ENCODE measurements at places on chromosomes 5 and 9.

GRCh38 chr5:149732324-149733128, 2.4 kb downstream of the PPARGC1B start:
- no peak for DNase-seq

DNA sequence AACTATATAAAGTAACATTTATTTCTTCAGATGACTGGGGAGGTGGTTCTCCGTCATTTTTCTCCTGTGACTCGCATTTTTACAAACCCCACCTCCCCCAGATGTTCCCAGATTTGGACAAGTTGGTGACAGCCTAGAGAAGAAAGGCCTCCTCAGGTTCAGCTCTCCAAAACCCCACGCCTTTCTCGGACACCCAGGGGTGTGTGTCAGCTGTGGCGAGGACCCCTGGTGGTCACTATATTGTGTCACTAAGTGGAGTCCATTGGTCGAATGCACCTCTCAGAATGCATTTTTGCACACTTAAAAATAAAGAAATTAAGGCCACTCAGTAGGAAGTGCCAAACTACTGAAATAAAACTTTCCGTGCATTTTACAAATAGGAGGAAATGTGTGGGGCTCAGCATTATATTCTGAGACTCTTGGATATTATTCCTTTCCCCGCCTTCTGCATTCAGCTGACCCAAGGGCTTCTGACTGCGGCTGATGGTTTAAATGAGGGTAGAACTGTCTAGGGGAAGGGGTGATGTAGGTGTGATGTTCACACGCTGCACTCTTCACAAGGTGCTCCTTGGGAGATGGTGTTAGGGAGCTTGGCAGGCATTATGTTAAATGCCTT, 47.6 kb downstream of the ACO1 start:
- peak; percentile 2 for DNase-seq

DNA sequence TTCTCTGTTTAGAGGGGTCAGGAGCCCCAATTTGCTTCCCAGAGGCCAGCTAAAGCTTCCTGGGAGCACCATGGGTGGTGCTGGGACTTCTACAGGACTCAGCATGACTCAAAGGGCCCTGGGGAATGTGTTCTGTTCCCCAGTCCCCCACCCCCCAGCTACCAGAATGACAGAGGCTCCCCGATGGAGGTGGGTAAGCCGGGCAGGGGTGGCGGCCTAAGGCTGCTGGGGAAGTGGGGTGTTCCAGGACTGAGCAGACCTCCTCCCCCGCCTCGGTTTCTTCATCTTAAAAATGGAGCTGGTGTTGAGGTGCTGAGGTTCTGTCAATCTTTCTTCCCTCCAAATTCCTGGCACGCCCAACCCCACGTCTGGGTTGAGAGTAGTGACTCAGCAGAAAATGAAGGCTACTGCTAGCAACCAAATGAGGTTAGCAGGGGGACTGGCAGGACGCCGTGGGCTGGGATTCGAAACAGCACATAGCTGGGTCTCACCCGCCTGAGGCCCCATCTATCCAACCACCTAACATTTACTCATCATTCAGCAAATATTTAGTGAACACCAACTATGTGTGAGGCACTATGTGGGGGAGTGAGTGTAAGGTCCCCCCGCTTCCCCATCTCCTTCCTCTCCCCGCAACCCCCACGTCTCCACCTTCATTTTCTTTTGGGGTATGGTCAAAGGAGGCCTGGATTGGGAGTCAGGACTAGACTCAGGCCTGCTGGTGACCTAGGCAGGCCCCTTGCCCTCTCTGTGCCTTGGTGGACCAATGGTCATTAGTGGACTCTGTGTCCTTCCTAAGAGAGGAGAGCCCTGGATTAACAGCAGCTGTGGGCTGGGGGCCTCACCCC, 50.2 kb downstream of the C9orf50 start:
- DNase-seq = no peak

DNA sequence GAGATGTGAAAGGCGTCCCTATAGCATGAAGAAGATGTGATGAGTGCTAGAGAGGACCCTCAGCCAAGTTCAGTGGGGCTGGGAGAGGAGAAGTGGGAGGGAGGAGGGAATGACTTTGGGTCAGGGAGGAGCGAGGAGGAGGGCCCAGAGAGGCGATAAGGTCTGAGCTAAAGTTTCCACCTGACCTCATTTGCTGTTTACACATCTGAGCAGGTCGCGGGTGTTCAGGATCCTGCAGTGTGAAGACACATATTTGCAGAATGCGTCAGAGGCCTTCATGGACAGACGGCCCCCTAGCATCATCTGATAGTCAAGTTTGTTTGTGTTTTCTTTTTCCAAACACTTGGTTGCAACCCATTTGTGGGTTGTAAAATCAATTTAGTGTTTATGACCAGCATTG, 18.9 kb upstream of the IGFBPL1 start:
- no peak for DNase-seq

GRCh38 chr9:95496687-95497086, 20.1 kb downstream of the PTCH1 start:
- DNase-seq = no peak

DNA sequence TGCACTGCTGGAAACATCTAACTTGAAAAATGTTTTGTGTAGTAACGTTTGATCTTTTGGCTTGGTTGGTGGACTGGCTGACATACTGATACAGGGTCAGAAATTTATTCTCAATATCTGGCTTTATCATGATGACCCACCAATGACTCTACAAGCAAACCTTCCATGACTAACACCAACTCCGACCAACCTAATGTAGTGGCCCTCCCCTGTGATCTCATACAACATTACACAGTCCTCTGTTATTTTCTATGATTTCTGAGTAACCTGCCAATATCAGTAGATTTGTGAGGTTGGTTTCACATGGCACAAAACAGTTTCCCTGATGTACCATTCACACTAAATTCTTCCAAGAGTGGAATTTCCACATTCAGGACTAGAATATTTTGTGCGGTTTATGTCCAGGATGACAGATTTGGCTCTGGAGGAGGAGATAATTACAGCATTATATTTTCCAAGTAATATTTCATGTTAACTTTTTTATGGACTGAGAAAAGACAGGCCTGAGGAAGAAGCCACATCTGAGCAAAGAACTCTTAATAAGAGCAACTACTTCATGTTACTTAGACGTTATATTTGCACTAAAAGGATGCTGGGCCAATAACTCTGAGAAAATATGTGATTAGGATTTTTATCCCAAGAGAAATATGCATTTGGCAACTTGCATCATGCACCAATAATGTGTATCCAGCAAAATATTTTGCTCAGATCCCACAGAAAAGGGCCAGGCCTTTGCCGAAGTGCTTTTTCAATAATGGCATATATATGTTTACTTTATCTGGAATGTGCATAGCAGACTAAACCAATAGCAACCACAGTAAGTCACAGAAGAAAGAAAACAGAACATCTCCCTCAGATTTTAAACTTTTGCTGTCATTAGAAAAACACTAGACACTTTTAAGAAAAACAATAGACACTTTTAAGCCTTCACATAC, 273.4 kb downstream of the KCNN2 start:
- DNase-seq = no peak

- DNase-seq = peak; percentile 13
Observed at GRCh38 chr5:59673438-59674058, 220.0 kb downstream of the PDE4D start.

DNA sequence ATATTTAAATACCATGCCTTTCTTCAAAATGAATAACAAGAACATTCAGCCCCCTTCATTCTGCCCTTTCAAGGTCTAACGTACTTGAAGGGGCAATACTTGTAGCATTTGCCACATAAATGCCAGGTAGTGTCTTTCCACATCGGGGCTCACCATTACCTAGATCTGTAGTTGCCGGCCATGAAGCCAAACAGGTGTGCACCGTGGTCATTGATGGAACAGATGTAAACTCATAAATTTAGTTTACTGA, 193.0 kb downstream of the CD180 start:
- DNase-seq = no peak

DNA sequence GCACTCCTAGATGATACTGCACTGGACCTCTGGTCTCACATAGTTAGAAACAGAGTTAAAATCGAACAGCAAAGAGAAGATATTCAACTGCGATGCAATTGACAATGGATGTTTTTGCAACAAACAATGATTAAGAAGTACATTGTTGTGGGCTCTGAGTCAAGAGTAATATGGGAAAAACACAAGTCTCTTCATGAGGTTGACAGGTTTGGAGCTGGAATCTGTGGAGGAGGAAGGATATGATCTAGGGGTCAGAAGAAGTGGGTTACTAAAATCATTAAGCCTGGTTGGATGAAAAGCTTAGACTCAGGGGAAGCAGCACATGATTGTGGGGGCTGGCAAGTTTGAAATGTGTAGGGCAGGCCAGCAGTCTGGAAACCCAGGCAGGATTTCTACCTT, 53.1 kb downstream of the PDCD1LG2 start:
- DNase-seq = no peak

DNA sequence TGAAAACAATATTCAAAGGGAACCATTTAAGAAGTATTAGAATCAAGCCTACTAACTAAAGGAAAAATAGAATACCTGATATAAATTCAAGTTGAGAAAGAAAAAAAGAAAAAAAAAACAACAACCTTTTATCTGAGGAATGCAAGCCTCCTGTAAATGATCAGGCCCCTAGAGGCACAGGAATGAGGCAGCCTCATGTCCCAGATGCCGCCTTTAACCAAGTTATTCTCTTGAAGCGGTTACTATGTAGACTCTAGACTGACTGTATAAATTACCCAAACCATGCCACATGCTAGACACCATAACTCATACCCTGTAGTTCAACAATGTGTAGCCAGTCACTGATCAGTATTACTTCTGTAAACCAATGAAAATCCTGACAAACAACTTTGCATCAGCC, 929.6 kb downstream of the TAF11L14 start:
- DNase-seq = no peak

DNA sequence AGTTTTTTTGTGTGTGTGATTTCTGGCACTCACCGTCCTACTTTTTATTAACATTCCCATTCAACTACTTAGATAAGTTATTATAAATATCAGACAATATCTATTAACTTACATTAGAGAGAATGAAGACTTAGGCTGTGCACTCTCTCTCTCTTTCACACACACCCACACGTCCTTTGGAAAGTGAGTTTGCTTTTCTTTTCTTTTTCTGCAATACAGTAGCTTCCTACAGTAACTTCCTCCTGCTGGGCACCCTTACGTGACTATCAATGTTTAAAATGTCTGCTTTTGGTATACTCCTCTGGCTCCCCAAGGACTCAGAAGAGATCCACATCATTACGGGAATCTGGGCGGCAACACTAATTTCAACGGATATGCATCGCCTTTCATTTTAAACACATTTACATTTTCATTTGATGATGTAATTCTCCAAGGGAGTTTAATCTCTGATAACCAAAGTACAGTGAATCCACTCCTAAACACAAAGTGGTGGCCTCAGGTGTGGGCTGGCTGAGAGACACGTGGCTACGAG, 179.5 kb downstream of the MAPKAP1 start:
- no peak for DNase-seq

DNA sequence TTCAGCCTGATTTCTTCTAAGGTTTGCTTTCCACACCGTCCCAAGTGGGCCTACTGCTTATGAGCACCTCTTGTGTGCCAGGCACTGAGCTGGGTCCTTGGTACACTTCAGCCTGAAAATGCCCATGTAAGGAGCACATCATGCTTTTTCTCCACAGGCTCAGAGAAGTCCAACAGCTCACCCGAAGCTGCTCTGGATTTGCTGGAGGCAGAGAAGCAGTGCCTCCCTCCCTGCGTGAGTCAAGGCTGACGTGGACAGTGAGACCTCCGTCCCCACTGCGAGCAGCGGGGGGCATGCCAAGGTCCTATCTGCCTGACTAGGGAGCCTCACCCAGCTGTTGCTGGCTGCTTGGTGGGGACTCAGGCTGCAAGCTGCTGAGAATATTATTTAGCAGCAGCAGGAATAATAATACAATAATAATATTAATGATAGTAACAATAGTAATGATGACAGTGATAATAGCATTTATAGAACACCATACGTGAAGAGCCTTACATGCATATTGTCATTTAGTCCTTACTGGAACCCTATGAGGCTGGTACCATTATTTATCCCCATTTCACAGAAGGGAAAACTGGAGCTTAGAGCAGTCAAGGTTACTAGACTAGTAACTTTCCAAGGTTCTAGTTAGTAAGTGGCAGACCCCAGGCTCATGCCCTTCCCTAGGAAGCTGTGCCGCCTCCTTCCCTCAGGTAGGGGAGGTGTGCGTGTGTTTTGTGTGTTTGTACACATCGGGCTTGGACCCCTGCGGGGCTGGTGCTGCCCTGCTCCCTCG, 194.8 kb downstream of the HSPA4 start:
- no peak for DNase-seq

DNA sequence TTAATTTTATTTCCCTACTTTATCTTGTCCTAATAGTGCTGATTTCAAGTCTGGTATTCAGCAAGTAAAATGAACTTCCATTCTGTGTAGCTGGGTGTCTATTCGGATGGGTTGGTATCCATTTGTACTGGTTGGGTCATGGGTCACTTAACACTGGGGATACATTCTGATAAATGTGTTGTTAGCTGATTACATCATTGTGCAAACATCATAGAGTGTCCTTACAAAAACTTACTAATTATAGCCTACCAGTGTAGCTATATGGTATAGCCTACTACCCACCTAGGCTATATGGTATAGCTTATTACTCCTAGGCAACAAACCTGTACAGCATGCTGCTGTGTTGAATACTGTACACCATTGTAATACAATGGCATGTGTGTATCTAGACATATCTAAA, 1373.7 kb upstream of the DMAC1 start:
- DNase-seq = no peak

- DNase-seq = no peak
Observed at GRCh38 chr9:106284296-106284695, 578.7 kb upstream of the ZNF462 start.

GRCh38 chr5:104172976-104173375, 610.4 kb upstream of the NUDT12 start:
- DNase-seq = no peak

DNA sequence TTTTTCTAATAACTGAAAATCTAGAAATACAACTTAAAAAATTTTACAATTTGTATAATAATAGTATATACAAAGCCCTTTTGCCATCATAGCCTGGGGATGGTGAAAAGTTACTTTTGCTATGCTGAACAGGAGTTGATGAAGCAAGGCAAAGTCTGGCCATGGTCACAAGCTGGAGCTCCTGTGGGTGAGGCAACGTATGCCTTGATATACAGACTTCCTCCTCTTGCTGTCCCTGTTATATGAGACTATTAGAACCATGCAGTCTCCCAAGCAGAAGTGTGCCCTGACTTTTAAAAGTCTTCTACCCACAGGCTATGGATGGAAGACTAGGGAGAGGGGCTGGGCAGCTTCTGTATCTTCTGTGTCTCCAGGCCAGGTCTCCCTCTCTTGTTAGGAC, 15.7 kb downstream of the FAM151B start:
- no peak for DNase-seq

- DNase-seq = no peak
Observed at GRCh38 chr5:91052977-91053740, 330.0 kb downstream of the ARRDC3 start.

Data from NCI-H2081 (cell line).